ENCODE measurements at places on chromosomes 7 and 10.

- no peak for DNase-seq
Measured at GRCh38 chr7:127733986-127734385, 82.0 kb downstream of the SND1 start.

DNA sequence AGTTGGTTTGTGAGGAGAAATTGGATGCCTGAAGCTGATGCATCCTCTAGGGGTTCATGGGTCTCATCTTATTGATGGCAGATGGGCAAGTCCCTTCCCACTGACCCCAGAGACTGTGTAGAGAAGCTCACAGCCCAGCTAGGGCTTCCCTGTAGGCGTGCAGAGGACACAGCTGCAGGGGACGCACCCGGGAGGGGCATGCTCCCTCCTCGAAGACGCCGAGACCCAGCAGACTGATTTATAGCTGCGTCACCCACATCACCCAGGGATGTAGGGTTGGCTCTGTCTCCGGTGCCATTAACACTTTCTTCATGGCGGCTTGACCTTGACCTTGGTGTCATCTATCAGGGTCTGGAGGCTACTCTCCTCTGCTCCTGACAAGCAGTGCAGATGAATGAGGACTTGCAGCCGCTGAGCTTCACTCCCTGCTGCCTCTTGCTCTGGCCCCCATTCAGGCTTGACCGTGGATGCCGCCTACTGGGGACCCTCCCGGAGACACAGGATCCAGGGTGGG lies 549.7 kb downstream of the TCERG1L start:
- DNase-seq = no peak

- DNase-seq = no peak
Measured at GRCh38 chr10:13990946-13991345, 339.8 kb downstream of the FRMD4A start.

DNA sequence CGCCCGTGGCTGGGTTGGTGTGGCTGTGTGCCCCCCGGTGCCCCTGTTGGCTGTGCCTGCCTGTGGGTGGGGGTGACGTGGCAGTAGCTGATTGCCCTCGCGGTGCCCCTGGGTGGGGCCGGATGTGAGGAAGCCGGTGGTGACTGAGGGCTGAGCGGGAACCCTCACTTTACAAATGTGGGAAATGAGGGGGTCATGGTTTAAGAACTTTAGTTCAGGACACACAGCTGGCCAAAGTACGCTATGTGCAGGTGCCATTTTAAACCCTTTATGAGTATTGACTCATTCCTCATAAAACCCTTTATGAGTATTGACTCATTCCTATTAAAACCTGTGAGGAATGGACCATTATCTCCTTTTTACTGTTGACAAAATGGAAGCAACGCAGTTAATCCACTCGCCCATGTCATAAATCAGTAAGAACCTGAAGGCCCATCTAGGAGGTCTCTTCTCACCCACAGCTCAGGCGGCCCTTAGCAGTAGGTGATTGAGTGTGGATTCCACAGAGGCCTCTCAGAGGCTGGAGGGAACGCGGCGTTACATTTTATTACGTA lies 290.1 kb upstream of the COBL start:
- DNase-seq = no peak

DNA sequence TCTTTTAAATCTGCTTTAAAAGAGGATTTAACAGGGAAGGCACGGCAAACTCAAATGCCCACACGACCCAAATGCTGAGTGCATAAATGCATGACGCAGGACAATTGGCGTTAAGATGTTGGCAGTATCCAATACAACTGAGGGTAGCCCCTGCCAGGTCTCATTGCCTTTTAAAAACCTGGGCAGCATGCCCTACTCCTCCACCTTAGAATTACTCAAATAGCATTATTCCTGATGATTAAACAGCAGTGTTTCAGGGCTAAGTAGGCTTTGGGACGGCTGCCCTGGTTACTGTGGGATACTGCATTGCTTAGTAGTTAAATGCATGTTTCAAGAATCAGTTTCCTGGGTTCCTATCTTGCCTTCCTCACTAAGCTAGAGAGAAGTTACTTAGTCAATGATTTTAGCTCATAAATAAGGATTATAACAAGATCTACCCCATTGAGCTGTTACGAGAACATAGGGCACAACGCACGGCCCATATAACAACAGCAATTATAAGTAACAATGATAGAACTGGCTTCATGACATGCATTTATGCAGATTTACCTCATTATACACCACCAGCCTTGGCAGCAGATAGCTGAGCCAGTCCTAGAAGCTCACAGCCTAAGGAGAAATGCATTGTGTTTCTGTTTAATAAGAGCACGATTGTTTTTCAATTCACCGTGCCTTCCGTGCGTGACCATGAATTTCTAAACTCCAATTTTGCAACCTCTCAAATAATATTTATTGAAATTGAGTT lies 7.9 kb downstream of the TUBAL3 start:
- DNase-seq = no peak
